ENCODE measurements at places on chromosomes 3 and 15.

GRCh38 chr15:42156243-42156922, at the start of gene PLA2G4F:
Gene PLA2G4F (minus strand): TSS chr15:42156636. CDS start chr15:42156549, 87 bp downstream.
- DNase-seq, result no peak

- no peak for DNase-seq
Measured at GRCh38 chr3:40200692-40201316, 108.7 kb upstream of the EIF1B start.

GRCh38 chr3:114466251-114466650, 172.4 kb downstream of the TIGIT start:
- no peak for DNase-seq

DNA sequence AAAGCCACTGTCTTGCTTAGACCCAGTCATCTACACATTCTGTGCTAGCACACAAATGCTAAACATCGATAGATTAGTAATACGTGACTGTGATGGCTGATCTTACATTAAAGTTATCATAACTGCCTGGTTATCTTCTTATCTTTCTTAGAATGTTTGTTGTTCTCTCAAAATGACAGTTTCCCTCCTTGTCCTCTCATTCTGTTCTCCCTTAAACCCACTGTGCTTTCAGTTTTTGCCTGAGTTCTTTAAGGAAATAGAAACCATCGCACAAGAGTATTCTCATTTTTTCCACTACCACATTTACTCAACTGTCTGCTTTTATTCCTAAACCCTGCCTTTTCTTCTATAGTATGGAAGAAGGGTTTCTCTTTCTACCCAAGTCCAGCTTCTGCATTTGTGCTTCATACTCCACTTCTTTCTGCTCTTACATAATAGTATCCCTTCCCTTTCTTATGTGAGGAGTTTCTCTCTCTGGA, 17.1 kb downstream of the STX19 start:
- DNase-seq, result no peak

GRCh38 chr15:101359365-101359947, 64.4 kb upstream of the SNRPA1 start:
- no peak for DNase-seq

All from AG20443 (cell line).